Activated CD4-positive, alpha-beta T cell treated with anti-CD3 and anti-CD28 coated beads, Interleukin-2, amount 50 U/mL, for 48 hours (primary cell): ENCODE measurements at places on chromosomes 1 and 21.
A peak's percentile ranks its signal among the peaks of the same experiment; 100 is the strongest.

DNA sequence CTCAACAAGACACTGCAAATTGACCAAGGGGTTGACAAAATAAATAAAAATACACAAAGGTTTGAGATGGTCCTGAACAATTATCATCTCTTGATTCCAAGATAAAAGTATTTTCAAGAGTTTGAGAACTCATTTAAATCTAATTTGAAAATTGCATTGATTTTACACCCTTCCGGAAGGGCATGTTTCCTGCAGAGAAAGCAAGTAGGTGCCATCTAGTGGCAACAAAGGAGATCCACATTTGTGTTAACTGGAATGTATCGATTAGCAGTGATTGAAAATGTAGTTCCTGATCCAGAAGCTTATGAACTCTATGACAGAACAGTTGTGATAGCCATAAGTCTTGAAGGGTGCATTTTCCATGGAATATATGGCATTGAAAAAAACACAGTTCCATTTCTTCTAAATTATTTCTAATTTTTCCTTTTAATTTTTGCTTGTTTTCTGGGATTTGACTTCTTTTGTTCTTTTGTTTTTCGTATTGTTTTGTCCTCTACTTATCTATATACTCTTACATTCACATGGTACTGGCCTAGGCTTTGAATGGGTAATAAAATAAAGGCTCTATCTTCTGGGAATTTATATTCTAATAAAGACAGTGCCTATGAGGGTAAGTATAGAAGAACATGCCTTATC lies 143.7 kb downstream of the DNM3 start:
- DNase-seq = no peak

- DNase-seq = no peak
Measured at GRCh38 chr1:223087291-223088255, 55.5 kb downstream of the TLR5 start.

- peak; percentile 71 for DNase-seq
Measured at GRCh38 chr1:61588736-61589672, 135.9 kb downstream of the TM2D1 start.

DNA sequence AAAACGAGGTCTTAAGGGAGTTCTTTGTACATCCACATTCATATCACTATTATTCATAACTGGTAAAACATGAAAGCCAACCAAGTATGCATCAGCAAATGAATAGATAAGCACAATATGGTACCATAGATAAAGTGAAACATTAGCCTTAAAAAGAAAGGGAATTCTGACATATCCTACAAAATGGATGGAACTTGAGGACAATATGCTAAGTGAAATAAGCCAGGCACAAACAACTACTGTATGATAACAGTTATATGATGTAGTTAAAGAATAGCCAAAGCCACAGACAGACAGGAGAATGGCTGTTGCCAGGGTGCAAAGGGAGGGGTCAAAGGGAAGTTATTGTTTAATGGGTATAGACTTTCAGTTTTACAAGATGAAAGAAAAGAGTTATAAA lies 148.9 kb downstream of the EIF4G3 start:
- no peak for DNase-seq

GRCh38 chr1:4109628-4109940 lies 209.5 kb upstream of the C1orf174 start:
- DNase-seq = no peak

DNA sequence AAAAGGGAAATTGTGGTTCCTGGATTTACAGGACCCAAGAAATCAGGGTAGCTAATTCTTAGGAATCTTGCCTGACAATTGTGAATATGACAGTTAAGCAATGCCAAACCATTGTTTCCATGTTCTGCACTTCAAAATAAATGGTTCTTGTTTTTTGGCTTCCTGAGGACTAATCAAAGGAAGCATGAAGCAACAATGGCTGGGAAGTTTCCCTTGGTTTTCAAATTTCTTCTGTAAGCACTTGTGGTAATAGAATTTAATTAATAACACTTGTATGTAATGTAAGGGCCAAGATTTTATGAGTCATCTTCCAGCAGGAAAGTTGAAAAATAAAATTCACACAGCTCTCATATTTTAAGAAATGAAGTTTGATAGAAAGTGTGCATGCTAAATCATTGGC lies 31.7 kb downstream of the JAM2 start:
- no peak for DNase-seq

DNA sequence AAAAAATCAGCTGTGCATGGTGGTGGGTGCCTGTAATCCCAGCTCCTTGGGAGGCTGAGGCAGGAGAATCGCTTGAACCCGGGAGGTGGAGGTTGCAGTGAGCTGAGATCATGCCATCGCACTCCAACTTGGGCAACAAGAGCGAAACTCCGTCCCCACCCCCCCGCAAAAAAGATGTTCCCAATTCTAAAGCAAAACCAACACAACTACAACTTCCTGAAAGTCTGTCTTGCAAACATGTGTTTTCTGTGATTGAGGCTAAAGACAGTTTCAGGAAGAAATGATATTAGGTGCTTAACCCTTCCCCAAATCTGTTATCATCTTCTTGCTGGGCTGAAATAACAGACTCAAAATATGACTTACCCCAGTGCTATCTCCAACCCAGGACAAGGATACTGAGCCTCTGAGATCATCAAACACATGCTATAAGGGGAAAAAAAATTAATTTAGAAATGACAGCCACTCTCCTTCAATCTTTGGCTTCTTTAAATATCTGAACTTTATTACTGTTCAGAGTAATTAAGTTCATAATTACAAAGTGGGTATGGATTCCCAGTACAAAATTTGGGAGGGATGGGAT lies 28.5 kb downstream of the SORT1 start:
- no peak for DNase-seq

DNA sequence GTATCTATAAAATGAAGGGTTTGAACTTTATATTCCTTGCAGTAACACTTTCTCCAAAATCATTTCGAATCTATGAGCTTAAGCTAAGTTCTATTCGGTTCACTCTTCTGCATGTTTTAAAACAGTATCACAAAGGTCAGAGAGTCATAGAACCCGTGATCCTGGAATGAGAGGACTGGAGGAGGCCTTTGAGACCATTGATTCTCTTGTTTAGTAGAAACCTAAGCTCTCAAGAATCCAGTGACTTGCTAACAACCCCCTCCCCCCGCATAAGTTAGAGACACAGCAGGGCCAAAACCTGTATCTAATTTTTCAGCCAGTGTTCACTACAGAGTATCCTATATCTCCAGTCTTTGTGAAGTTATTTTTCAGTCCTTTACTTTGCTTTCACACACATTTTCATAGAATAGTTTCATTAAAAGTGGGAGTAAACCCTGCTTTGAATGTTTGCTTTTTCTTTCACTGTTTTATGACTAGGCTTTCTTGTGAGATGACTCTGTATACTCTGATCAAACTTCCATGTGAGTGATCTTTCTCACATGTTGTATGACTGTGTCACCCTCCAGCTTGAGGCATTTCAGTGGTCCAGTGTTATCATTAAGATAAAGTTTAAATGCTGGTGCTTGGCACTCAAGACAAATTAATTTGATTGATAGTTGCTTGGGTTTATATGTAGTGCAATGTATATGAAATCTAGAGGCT lies 275.4 kb upstream of the SGIP1 start:
- DNase-seq = no peak

GRCh38 chr1:5659606-5660005 lies 332.6 kb downstream of the NPHP4 start:
- no peak for DNase-seq

DNA sequence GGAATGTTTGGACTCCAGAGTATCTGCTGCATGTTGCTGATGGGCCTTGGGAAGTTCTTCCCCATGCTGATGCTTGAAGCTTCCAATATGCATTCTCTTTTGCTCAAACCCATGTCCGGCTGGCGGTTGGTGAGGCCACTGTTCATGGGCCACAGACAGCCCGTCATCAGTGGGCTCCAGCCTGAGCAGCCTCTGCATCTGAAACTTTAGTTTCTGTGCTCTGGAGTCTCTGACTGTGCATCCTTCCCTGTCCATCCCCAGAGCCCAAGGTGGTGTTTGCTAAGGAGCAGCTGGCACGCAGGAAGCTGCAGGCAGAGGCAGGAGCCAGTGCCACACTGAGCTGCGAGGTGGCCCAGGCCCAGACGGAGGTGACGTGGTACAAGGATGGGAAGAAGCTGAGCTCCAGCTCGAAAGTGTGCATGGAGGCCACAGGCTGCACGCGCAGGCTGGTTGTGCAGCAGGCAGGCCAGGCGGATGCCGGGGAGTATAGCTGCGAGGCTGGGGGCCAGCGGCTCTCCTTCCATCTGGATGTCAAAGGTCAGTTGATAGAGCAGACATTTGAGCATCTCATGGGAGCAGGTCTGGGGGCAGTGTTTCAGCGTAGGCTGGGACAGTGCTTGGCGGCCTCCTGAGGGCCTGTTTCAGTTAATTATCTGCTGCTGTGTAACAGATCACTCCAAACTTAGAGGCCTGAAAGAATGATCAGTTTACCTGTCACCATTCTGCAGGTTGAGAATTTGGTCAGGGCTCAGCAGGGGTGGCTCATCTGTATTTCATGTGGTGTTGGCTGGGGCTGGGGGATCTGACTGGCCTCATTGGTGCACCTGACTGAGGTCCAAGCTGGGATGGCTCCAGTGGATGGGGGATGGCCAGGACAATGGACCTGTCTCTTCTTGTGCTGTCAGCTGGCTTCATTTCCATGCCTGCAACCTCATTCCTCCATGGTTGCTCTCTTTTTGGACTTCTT lies 16.6 kb downstream of the OBSCN start:
- DNase-seq = no peak

- DNase-seq = no peak
Measured at GRCh38 chr1:59499273-59499942, 202.5 kb downstream of the FGGY start.

- no peak for DNase-seq
Measured at GRCh38 chr1:63772876-63773275, 941 bp upstream of the ROR1 start.

- peak; percentile 55 for DNase-seq
Measured at GRCh38 chr1:235366286-235366685, 941 bp upstream of the TBCE start.

DNA sequence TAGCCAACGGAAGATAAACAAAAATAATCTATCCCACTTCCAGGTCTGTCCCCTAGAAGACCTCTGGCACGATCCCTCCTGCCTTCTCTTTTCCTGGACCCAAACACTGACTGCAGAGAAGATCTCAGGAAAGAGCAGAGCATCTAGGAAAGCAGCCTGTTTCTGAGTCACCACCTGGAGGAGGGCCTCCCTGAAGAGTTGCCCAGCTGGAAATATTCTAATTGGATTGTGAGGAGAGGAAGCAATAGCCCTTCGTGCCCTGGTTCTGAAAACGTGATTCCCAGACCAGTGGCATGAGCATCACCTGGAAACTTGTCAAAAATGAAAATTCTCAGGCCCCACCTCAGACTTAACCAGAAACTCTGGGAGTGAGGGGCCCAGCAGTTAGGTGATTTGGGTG lies 411.1 kb downstream of the SETD4 start:
- DNase-seq = no peak

DNA sequence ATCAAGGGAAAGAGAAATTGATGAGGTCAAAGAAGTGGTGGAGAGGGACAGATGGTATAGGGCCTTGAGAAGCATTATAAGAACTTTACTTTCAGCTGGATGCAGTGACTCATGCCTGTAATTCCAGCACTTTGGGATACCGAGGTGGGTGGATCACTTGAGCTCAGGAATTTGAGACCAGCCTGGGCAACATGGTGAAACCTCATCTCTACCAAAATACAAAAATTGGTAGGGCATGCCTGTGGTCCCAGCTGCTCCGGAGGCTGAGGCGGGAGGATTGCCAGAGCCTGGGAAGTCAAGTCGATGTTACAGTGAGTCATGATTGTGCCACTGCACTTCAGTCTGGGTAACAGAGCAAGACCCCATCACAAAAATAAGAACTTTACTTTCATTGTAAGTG lies 5.7 kb downstream of the TMEM50A start:
- no peak for DNase-seq

DNA sequence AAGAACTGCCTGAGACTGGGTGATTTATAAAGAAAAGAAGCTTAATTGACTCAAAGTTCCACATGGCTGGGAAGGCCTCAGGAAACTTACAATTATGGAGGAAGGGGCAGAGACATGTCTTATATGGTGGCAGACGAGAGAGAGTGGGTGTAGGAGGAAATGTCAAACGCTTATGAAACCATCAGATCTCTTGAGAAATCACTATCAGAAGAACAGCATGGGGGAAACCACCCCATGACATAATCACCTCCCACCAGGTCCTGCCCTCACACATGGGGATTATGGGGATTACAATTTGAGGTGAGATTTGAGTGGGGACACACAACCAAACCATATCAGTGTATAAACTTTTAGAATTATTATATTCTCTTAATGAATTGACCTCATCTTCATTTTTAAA lies 335.9 kb upstream of the DPYD start:
- DNase-seq = no peak

GRCh38 chr21:41068967-41069642 lies 98.9 kb upstream of the BACE2 start:
- peak; percentile 82 for DNase-seq

- DNase-seq = no peak
Measured at GRCh38 chr1:228920831-228921230, 185.6 kb downstream of the RHOU start.

DNA sequence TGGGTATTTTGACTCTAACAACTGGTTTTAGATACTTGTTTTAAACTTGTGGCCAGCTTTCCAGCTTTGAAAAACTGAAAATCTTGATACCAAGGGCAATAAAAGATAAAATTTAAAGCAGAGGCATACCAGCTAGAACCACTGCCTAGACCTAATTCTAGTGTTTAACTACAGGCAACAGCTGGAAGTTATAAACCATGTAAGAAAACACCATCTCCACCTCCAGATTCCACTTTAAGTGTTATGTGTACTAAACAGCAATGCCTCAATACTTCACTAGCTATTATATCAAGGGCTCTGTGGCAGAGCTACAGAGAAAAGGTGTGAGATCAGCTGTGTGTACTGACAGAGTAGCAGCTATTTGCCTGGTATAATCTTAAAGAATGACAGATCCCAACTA lies 69.5 kb downstream of the LPAR3 start:
- DNase-seq = no peak

- DNase-seq = no peak
Measured at GRCh38 chr1:179770887-179771502, 27.9 kb downstream of the FAM163A start.

DNA sequence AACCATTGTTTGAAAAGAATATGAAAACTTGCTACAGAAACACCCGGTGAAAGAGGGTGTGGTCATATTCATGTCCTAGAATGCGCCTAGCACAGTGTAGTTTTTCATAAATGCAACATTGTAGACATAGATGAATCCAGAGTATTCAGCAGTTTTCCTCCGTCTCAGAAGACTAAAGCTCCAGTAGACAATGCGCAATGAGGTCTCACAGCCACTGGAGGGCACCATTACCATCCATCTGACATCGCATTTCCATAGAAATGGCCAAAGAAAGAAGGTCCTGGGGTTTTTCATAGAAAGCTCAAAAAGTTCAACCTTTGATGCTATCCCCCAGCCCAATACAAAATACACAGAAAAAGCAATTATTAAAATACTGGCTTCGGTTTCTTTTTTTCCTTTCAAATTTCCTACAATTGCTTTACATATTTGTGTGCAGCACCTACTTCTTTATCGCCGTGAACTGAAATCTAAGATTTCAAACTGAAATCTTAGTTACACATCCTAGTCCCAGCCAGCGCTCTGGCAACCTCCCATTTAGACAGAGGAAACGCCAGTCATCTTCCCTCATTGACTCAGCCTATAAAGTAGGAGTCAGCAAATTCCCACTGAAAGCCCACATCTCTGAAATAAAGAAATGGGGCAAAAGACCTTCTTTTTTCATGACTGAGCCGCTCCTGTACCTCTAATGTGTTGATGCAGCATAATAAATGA lies 3.9 kb upstream of the CD58 start:
- peak; percentile 72 for DNase-seq
